Nucleus accumbens (tissue), 56 donors: ENCODE measurements at places on chromosomes 13 and 19.

GRCh38 chr19:44718441-44719261 is 19.7 kb downstream of the CEACAM16 start:
- no peak for DNase-seq

GRCh38 chr13:97456047-97456446 is 22.1 kb downstream of the RAP2A start:
- no peak for DNase-seq

DNA sequence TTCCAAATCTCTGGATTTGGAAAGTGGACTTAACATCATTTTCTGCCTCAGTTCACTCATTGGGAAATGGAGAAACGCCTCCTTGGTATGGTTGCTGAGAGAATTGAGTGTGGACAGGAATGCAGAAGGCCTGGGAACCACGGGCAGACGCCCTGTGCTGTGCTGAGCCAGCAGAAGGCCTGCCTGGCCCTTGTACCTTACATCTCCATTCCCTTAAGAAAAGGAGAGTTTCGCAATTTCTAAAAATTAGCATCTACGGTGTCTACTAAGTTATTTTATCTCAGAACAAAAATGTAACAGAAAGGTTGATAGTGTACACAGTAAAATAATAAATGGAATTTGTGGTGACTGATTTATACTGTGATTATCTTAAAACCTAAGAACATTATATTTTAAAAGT is 78.7 kb downstream of the IPO5 start:
- no peak for DNase-seq

GRCh38 chr19:35767288-35768081 is 7.9 kb upstream of the ARHGAP33 start:
- no peak for DNase-seq

GRCh38 chr13:102970542-102970941 is 95.7 kb downstream of the SLC10A2 start:
- DNase-seq: no peak

DNA sequence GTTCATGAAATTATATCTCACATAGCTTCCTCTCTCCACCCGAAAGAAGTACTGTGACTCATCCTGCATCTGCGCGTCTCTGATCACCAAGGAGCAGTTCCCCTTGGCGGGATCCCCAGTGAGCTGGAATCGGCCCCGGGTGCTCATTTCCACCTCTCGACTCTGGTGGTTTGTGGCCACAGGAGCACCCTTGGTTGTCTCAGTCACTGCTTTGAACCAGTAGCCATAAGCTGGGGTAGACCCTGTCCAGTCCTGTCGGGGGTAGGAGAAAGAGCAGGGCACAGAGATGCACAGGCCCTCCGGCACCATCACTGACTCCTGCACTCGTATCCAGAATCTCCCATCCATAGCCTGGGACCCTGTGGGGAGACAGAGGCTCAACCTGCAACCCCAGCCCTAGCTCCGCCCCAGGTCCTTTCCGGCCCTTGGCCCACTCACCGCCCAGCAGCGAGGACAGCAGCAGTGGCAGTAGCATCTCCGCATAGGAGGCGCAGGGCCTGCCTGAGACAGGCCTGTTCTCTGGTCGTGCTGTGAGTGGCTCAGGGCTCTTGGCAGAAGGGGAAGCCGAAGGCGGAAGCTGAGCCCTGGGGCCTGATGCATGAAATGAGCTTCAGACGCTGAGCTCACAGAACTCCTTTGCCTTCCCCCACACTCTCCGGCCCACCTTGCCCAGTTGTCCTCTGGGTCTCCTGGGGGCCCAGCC is at the start of gene SIGLEC10:
Gene SIGLEC10, minus strand, starts transcription at position 536 of the 703 bp plus-strand sequence. Its CDS starts 61 bp downstream, at position 475.
- no peak for DNase-seq

GRCh38 chr19:3456925-3457527 is 23.3 kb downstream of the SMIM24 start:
- DNase-seq: no peak
